ENCODE measurements at places on chromosomes 7 and 10.
A peak's percentile ranks its signal among the peaks of the same experiment; 100 is the strongest.

GRCh38 chr7:108351729-108352131 lies 104.5 kb downstream of the NRCAM start:
- no peak overlapping the region for H3K27ac ChIP-seq
- no peak overlapping the region for H3K4me3 ChIP-seq
- DNase-seq, result no peak
- H3K27me3 ChIP-seq, result peaks cover 28% of the 10 kb centered on the region

- no peaks in the 10 kb centered on the region for H3K36me3 ChIP-seq
- peaks cover 6% of the 10 kb centered on the region for H3K27me3 ChIP-seq
- no peak overlapping the region for H3K4me3 ChIP-seq
- no peak overlapping the region for H3K27ac ChIP-seq
- H3K4me1 ChIP-seq, result peaks cover 16% of the 10 kb centered on the region
Observed at GRCh38 chr10:24899571-24899970, 52.8 kb downstream of the PRTFDC1 start.

DNA sequence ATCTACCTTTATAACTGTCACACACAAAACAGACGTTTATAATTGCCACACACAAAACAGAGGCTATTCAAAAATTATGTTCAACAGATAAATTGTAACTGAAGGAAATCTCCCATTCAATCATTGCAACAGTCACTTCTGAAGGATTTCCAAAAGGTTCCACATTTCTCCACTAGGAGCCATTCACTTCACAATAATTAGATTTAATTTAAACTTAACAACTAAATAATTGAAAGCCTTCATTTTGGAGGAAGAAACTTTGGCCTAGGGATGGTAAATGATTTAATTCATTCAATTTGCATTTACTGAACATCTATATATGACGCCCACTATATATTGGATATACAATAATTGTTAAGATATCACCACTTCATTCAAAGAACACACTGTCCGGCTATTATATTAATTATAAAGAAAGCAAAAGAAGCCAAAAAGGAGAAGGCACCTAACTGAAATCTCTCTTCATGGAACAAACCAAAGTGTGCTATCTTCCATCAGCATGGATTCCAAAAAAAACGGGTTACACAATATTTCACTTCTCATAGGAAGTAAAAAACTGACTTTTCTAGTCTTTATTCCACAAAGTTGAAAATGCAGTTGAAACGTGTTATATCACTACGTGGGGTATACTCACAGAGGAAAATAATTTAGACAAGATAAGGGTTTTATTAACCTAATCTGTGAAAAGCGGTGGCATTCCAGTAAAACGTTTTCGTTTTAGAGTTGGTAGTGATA lies 1.7 kb downstream of the ATAD1 start:
- DNase-seq, result no peak
- H3K4me3 ChIP-seq, result peak overlapping the region; percentile 97
- H3K4me1 ChIP-seq, result peaks cover 19% of the 10 kb centered on the region
- peaks cover 12% of the 10 kb centered on the region for H3K36me3 ChIP-seq
- H3K27me3 ChIP-seq, result no peaks in the 10 kb centered on the region

- H3K27ac ChIP-seq, result no peak overlapping the region
- H3K36me3 ChIP-seq, result no peaks in the 10 kb centered on the region
- H3K27me3 ChIP-seq, result no peaks in the 10 kb centered on the region
- no peak overlapping the region for H3K4me3 ChIP-seq
- DNase-seq, result no peak
- no peaks in the 10 kb centered on the region for H3K4me1 ChIP-seq
Observed at GRCh38 chr10:105494944-105495343, 853.9 kb downstream of the SORCS3 start.

- no peaks in the 10 kb centered on the region for H3K4me1 ChIP-seq
- H3K27me3 ChIP-seq, result no peaks in the 10 kb centered on the region
- H3K27ac ChIP-seq, result no peak overlapping the region
- H3K36me3 ChIP-seq, result no peaks in the 10 kb centered on the region
- H3K4me3 ChIP-seq, result no peak overlapping the region
- DNase-seq, result no peak
Observed at GRCh38 chr7:134699899-134700298, 53.2 kb downstream of the BPGM start.

GRCh38 chr7:11120068-11120664 lies 146.5 kb downstream of the PHF14 start:
- H3K27ac ChIP-seq, result no peak overlapping the region
- peaks cover 1% of the 10 kb centered on the region for H3K4me1 ChIP-seq
- no peak overlapping the region for H3K4me3 ChIP-seq
- peaks cover 21% of the 10 kb centered on the region for H3K36me3 ChIP-seq
- no peak for DNase-seq

DNA sequence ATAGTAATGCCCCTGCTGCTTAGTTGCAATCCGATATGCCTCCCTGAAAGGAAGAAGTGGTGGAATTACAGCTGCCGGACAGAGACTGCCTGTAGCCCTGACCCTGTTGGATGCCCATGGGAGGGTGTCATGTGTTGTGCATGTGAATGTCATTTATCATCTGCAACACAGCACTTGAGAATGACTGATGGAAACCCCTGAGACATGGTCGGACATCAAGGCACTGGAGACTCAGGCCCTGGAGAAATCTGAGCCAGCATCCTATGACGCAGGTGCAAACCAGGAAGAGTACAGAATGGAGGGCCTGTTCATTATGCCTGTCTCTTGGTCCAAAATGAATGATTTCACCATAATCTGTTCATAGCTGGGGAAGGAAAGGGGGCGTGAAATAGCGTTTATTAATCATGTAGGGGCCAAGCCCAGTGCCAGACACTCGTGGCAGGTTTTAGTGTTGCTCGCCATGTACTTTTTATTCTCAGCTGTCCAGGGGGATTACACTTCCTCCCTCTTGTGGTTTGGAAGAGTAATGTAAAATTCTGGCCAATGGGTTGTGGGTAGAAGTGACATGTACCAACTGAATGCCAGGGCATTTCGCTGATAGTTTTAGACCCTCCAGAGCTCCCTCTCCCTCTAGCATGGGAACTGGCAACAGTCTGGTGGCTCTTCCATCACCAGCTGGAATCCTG lies 23.0 kb upstream of the LEP start:
- H3K4me1 ChIP-seq, result no peaks in the 10 kb centered on the region
- no peaks in the 10 kb centered on the region for H3K36me3 ChIP-seq
- H3K27me3 ChIP-seq, result peaks cover 43% of the 10 kb centered on the region
- H3K4me3 ChIP-seq, result no peak overlapping the region
- H3K27ac ChIP-seq, result no peak overlapping the region

DNA sequence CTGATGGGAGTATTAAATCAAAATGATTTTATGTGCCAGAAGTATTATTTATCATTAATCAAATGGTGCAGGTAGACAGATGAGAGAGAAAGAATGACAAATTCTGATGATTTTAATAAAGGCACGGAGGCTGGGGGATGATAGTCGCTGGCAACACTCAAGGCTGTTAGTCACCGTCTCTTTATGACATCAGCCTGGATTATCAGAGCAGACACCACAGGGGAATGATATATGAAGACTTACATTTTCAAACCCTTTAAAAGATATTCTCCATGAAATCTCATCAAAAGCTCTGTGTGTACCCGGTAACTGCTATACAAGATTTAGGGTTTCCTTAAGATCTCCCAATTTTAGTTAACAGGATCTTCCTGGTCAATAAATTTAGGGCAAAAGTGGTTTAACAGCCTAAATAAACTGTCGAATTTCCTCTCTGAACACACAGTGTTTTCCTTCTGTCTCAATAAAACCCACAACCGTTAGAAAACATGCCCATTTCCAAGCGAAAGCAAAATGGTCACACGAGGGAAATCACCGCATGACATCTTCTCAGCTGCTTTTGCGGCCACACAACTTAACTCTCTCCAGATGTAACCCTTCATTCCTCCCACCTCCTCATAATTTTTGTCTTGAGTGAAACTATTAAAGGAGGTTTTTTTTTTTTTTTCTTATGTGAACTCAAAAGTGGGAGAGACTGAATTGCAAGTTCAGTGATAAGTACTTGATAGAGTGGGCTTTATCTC lies 133.2 kb upstream of the FAM171A1 start:
- no peak overlapping the region for H3K27ac ChIP-seq
- DNase-seq, result no peak
- H3K4me3 ChIP-seq, result no peak overlapping the region
- no peaks in the 10 kb centered on the region for H3K36me3 ChIP-seq

- H3K4me1 ChIP-seq, result peaks cover 6% of the 10 kb centered on the region
- H3K4me3 ChIP-seq, result no peak overlapping the region
- peaks cover 5% of the 10 kb centered on the region for H3K36me3 ChIP-seq
Observed at GRCh38 chr10:3493621-3494020, 291.4 kb downstream of the KLF6 start.

DNA sequence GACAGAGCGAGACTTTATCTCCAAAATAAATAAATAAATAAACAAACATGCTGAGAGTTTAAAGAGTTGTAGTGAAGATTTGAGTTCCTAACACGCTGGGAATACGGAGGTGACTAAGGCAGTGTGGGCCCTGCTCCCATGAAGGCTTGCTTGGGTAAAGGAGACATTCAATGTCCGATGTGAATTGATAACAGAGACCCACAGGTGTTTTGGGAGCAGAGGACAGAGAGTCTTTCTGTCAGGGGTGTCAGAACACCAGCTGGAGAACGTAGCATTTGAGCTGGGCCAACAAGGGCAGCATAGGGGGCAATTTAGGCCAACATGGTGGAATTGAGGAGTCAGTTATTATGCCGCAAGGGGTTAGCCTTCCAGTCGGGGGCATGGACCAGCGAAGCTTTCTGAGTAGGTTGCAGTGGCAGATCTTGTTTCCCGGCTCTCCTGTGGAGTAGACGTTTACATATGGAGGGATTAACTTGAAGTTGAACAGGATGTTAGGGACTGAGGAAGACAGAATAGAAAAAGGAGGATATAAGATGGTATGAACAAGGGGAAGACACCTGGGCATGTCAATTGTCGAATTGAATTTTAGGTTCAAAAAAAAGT lies 5.6 kb downstream of the PROSER2 start:
- DNase-seq, result no peak
- H3K4me3 ChIP-seq, result no peak overlapping the region
- H3K27ac ChIP-seq, result no peak overlapping the region
- no peaks in the 10 kb centered on the region for H3K36me3 ChIP-seq
- no peaks in the 10 kb centered on the region for H3K4me1 ChIP-seq
- peaks cover 33% of the 10 kb centered on the region for H3K27me3 ChIP-seq

- no peak for DNase-seq
- H3K4me3 ChIP-seq, result no peak overlapping the region
- peaks cover 33% of the 10 kb centered on the region for H3K4me1 ChIP-seq
- no peak overlapping the region for H3K27ac ChIP-seq
- H3K36me3 ChIP-seq, result peaks cover 7% of the 10 kb centered on the region
- H3K27me3 ChIP-seq, result no peaks in the 10 kb centered on the region
Observed at GRCh38 chr10:63553031-63553430, 31.8 kb downstream of the REEP3 start.

- no peaks in the 10 kb centered on the region for H3K27me3 ChIP-seq
- no peak overlapping the region for H3K4me3 ChIP-seq
- no peak overlapping the region for H3K27ac ChIP-seq
- DNase-seq, result no peak
- H3K36me3 ChIP-seq, result no peaks in the 10 kb centered on the region
Observed at GRCh38 chr10:66792441-66792840, 133.4 kb upstream of the LRRTM3 start.

DNA sequence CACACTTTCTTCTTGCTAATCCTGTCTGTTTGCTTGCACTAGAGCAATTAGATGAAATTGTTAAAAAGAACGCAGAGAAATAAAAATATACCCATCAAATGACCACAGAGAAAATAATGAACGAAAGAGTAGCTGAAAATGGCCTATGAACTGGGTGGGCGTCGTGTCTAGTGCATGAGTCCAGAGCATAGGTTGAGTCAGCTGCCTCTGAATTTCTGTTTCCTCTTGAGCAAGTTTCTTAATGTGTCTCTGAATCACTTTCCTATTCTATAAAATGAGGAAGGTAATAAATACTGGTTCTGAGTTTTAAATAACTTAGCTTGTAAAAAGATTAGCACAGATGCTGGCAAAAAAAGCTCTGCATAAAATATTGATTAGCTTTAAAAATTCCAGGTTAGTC lies 75.0 kb downstream of the POM121L12 start:
- H3K4me1 ChIP-seq, result no peaks in the 10 kb centered on the region
- H3K4me3 ChIP-seq, result no peak overlapping the region
- no peak for DNase-seq
- no peak overlapping the region for H3K27ac ChIP-seq
- H3K27me3 ChIP-seq, result no peaks in the 10 kb centered on the region
- no peaks in the 10 kb centered on the region for H3K36me3 ChIP-seq

GRCh38 chr10:70561070-70561469 lies 41.5 kb downstream of the PRF1 start:
- H3K4me3 ChIP-seq, result no peak overlapping the region
- H3K36me3 ChIP-seq, result no peaks in the 10 kb centered on the region
- H3K4me1 ChIP-seq, result peaks cover 18% of the 10 kb centered on the region
- H3K27me3 ChIP-seq, result no peaks in the 10 kb centered on the region

- H3K27ac ChIP-seq, result peak overlapping the region; percentile 94
- peaks cover 92% of the 10 kb centered on the region for H3K4me1 ChIP-seq
- no peaks in the 10 kb centered on the region for H3K36me3 ChIP-seq
- no peak for DNase-seq
Observed at GRCh38 chr7:106050002-106050745, 61.9 kb downstream of the SYPL1 start.

GRCh38 chr7:23346316-23346715 lies 47.2 kb downstream of the MALSU1 start:
- H3K27me3 ChIP-seq, result no peaks in the 10 kb centered on the region
- H3K4me1 ChIP-seq, result peaks cover 16% of the 10 kb centered on the region
- H3K27ac ChIP-seq, result peak overlapping the region; percentile 87
- H3K4me3 ChIP-seq, result peak overlapping the region; percentile 86
- no peaks in the 10 kb centered on the region for H3K36me3 ChIP-seq
- no peak for DNase-seq

- H3K27me3 ChIP-seq, result no peaks in the 10 kb centered on the region
- peaks cover 16% of the 10 kb centered on the region for H3K36me3 ChIP-seq
- DNase-seq, result no peak
- peaks cover 39% of the 10 kb centered on the region for H3K4me1 ChIP-seq
Observed at GRCh38 chr10:119896061-119896655, 3.6 kb downstream of the SEC23IP start.

DNA sequence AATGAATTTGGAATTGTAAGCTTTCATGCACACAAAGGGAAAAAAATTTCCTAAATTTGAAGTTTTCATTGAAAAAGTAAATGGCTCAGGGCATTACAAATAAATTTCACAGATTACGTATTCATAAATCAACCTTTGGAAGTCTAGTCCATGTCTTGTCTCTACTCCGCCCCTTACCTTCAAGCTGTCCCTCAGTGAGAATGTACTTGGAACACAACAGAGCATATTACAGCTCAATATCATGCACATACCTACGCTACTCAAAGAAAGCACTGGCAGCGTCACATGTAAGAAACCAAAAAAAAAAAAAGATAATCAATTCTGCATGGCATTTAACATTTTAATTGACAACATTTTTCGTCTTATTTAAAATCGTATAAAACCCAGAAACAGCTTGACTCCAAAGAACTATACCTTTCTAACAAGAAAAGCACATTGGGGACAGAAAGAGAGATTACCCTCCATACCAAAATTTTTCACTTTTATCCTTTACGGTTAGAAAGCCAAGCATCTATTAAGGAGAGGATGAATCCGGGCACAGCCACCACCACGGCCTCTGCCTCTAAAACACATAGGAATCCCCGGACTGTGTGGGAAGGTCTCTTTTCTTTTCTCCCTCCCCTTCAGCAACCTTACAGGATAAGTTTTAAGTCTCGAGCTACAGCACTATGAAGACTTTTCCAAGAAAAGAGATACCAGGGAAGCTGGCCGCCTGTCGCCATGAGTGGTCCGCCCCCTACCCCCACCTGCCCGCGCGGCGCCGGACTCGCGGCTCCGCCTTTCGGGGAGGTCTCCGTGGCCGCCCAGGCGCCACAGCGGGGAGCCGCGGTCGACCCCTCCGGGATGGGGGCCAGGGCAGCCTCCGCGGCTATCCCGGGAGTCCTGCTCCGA lies 1.1 kb downstream of the JMJD1C start:
- peaks cover 8% of the 10 kb centered on the region for H3K4me1 ChIP-seq
- H3K4me3 ChIP-seq, result peak overlapping the region; percentile 97
- H3K27ac ChIP-seq, result peak overlapping the region; percentile 96

GRCh38 chr7:30423788-30424505 lies 54.6 kb downstream of the NOD1 start:
- no peaks in the 10 kb centered on the region for H3K27me3 ChIP-seq
- H3K27ac ChIP-seq, result peak overlapping the region; percentile 9
- H3K4me1 ChIP-seq, result peaks cover 6% of the 10 kb centered on the region
- H3K4me3 ChIP-seq, result no peak overlapping the region

All from stimulated activated naive B cell treated with anti-CD40 and anti-IgM and Interleukin-4, amounts not matched to agents 10 μg/mL and 1 μg/mL and 100 μg/mL, for 72 hours (primary cell).